MCF 10A (cell line): ENCODE measurements at places on chromosomes 2 and 18. TPM values are rescaled to one million over a fixed set of nuclear protein-coding genes. Genes with fewer than 3 reads are reported as not detected.

DNA sequence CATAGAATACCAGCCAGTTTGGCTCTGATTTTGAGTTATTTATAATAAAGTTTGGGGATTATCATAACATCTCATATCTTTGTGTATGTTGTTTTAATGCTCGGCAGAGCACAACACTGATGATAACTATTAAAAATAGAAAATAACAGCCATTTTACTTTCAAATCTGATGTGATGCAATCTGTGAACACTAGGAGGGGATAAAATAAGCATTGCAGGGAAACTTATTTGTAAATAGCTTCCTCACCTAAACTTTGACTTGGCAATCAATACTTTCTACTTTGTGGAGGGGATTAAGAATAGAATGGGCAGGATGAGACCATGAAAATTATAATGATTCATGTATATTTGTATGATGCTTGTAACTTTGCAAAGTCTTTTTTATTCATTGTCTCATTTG lies 54.4 kb downstream of the USP14 start:
- no peak overlapping the region for H3K4me3 ChIP-seq
- DNase-seq, result no peak
- no peaks in the 10 kb centered on the region for H3K27me3 ChIP-seq
- no peaks in the 10 kb centered on the region for H3K4me1 ChIP-seq
- no peak overlapping the region for H3K27ac ChIP-seq

DNA sequence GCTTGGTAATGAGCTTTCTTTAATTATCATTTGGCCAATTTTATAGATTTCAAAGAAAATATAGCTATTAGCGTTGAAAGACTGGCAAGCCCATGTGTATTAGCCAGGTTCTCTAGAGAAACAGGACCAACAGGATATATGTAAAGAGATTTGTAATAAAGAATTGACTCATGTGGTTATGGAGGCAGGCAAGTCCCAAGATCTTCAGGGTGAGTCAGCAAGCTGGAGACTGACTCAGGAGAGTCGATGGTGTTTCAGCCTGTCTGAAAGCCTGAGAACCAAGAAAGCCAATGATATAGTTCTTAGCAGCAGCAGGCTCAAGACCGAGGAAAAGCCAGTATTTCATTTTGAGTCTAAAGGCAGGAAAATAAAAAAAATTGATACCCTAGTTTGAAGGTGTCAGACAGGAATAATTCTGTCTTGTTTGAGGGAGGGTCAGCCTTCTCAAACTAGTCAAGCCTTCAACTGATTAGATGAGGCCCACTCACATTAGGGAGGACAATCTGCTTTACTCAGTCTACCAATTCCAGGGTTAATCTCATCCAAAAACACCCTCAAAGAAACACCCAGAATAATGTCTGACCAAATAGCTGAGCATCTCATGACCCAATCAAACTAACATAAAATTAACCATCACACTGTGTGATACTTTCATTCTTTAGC lies 78.3 kb upstream of the CRIM1 start:
- H3K36me3 ChIP-seq, result no peaks in the 10 kb centered on the region
- H3K4me1 ChIP-seq, result no peaks in the 10 kb centered on the region
- H3K27ac ChIP-seq, result no peak overlapping the region

- no peak overlapping the region for H3K4me3 ChIP-seq
- no peaks in the 10 kb centered on the region for H3K4me1 ChIP-seq
- no peak overlapping the region for H3K27ac ChIP-seq
Measured at GRCh38 chr2:231228223-231228622, 29.8 kb downstream of the ARMC9 start.

DNA sequence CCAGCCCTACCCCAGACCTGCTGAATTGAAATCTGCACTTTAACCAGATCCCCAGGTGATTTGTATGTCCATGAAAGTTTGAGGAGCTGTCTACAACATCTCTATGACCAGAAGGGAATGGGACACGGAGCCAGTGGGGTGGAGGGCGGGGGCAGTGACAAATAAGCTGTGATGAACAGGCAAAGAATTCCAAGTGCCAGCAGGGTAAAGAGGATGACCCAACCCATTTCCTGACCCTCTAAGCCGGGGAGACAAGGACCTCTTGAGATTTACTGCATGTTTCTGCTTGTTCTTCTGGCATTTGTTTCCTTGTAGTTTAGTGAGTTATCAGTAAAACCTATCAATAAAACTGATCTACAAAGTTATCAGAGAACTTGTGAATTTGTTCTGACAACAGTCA lies 8.7 kb downstream of the TET3 start:
- no peaks in the 10 kb centered on the region for H3K27me3 ChIP-seq
- H3K4me3 ChIP-seq, result no peak overlapping the region
- peaks cover 26% of the 10 kb centered on the region for H3K36me3 ChIP-seq
- DNase-seq, result no peak

DNA sequence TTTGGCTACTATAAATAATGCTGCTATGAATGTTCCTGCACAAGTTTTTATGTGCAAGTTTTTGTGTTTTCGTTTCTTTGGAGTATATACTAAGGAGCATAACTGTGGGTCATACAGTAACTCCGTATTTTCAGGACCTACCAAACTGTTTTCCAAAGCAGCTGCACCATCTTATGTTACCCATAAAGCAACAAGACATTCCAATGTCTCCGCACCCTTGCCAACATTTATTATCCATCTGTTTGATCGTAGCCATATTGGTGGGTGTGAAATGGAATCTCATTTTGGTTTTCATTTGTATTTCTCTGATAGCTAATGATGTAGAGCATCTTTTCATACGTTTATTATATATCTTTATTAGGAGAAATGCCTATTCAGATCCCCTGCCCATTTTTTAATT lies 13.8 kb downstream of the TMEM131 start:
- H3K4me3 ChIP-seq, result no peak overlapping the region
- H3K27me3 ChIP-seq, result no peaks in the 10 kb centered on the region
- peaks cover 7% of the 10 kb centered on the region for H3K36me3 ChIP-seq
- H3K27ac ChIP-seq, result no peak overlapping the region
- DNase-seq, result no peak

DNA sequence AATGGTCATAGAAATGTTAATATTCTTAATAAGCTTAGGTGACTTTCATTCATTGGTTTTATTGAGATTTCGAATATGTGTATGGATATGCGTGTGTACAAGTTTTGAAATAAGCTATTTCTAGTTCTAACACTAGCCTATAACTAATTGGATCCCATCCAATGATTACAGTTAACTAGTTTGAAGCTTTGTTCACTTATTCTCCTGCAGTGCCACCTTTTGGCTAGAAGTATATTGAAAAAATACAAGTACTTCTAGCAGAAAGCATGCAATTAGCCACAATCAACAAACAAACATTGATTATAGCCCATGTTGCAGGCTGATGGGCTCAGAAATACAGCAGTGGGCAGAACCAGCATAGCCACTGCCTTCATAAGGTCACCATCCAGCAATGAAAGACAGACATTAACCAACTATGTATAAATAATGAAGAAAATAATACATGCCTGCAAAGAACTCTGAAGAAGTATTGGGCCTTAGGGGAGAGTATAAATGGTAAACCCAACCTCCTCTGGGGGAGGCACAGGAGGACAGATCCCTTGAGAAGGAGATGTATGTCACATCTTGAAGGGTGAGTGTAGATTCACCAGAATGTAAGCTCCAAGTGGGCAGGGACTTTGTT lies 5.1 kb upstream of the PIEZO2 start:
- H3K4me3 ChIP-seq, result no peak overlapping the region
- H3K4me1 ChIP-seq, result no peaks in the 10 kb centered on the region
- DNase-seq, result peak; percentile 37
- H3K36me3 ChIP-seq, result no peaks in the 10 kb centered on the region

- no peak overlapping the region for H3K4me3 ChIP-seq
- no peaks in the 10 kb centered on the region for H3K36me3 ChIP-seq
- H3K27ac ChIP-seq, result no peak overlapping the region
- H3K27me3 ChIP-seq, result peaks cover 67% of the 10 kb centered on the region
Measured at GRCh38 chr2:110957293-110957692, 163.4 kb upstream of the BCL2L11 start.

DNA sequence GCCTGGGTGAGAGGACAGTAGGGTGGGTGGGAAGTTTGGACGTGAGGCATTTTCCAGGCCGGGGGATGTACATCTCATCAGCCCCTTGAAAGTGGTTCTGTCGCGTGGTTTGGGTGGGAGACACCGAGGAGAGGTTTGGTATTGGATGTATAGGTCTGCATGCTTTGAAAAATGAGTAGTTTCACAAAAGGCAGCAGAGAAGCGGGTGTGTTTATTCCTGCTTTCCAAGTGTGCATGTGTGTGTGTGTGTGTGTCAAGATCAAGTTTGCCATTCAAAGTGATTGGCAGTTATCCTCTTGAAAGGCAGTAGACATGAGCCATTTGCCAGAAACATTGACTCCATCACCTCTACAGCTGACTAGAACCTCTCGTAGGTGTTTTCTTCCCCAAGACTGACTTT lies 423.1 kb upstream of the POU3F3 start:
- DNase-seq, result no peak
- no peak overlapping the region for H3K27ac ChIP-seq
- peaks cover 74% of the 10 kb centered on the region for H3K27me3 ChIP-seq
- H3K4me3 ChIP-seq, result no peak overlapping the region

- peaks cover 6% of the 10 kb centered on the region for H3K36me3 ChIP-seq
- H3K4me3 ChIP-seq, result no peak overlapping the region
- no peak overlapping the region for H3K27ac ChIP-seq
- no peaks in the 10 kb centered on the region for H3K4me1 ChIP-seq
- no peak for DNase-seq
Measured at GRCh38 chr18:56522816-56523215, 115.6 kb downstream of the TXNL1 start.

DNA sequence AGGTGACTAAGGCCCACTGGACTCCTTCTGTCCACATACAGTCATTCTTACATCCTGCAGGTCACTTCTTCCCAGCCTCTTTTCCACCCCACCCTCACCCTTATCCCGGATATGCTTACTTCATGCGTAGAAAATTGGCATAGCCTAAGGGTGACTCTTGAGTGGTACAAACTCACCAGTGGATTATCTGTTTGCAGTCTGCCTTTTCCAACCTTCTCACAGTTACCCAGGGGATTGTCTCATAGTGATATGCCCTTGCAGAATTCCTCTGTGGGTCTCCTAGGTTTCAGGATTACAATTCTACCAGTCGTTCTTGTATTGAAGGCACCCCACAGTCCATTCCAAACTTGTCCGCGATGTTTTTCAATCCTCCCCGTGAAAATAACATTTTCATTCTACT lies 752.9 kb upstream of the HS6ST1 start:
- peaks cover 5% of the 10 kb centered on the region for H3K4me1 ChIP-seq
- no peak overlapping the region for H3K27ac ChIP-seq
- H3K27me3 ChIP-seq, result no peaks in the 10 kb centered on the region
- no peak for DNase-seq

- no peaks in the 10 kb centered on the region for H3K4me1 ChIP-seq
- H3K4me3 ChIP-seq, result no peak overlapping the region
- no peaks in the 10 kb centered on the region for H3K36me3 ChIP-seq
- no peak overlapping the region for H3K27ac ChIP-seq
- DNase-seq, result no peak
Measured at GRCh38 chr2:241814643-241815476, 5.9 kb downstream of the NEU4 start.

- H3K4me1 ChIP-seq, result peaks cover 35% of the 10 kb centered on the region
- peaks cover 21% of the 10 kb centered on the region for H3K36me3 ChIP-seq
- H3K27ac ChIP-seq, result peak overlapping the region; percentile 94
- DNase-seq, result peak; percentile 90
- H3K4me3 ChIP-seq, result peak overlapping the region; percentile 87
Measured at GRCh38 chr2:53969285-53969967, 1.4 kb downstream of the PSME4 start.

GRCh38 chr2:8754106-8754776 lies 72.4 kb downstream of the ID2 start:
- no peaks in the 10 kb centered on the region for H3K4me1 ChIP-seq
- H3K4me3 ChIP-seq, result no peak overlapping the region
- H3K27me3 ChIP-seq, result no peaks in the 10 kb centered on the region
- H3K27ac ChIP-seq, result no peak overlapping the region
- H3K36me3 ChIP-seq, result peaks cover 37% of the 10 kb centered on the region
- DNase-seq, result no peak

DNA sequence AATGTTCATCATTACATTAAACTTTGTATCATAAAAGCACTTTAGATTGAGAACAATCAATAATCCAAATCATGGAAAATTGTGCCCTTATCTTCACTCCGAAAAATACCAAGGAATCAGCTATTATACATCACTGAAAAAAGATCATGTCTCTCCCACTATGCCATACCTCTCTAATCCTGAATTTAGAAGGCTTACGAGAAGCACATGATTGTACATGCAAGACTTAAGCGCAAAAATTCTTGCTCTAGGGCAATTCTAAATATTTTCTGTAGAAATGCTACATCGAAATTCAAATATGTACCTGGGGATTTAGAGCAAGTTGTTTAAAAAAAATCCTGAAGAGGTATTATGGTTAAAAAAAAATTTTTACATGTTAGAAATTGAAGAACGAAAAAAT lies 1.3 kb downstream of the CYTIP start:
- H3K27ac ChIP-seq, result no peak overlapping the region
- no peak for DNase-seq
- H3K27me3 ChIP-seq, result no peaks in the 10 kb centered on the region
- no peaks in the 10 kb centered on the region for H3K36me3 ChIP-seq
- peaks cover 41% of the 10 kb centered on the region for H3K4me1 ChIP-seq

GRCh38 chr2:160557903-160558302 lies 64.3 kb upstream of the RBMS1 start:
- H3K36me3 ChIP-seq, result no peaks in the 10 kb centered on the region
- H3K4me3 ChIP-seq, result no peak overlapping the region
- H3K4me1 ChIP-seq, result peaks cover 11% of the 10 kb centered on the region
- H3K27me3 ChIP-seq, result no peaks in the 10 kb centered on the region
- no peak for DNase-seq

- H3K4me1 ChIP-seq, result peaks cover under 1% of the 10 kb centered on the region
- no peak overlapping the region for H3K27ac ChIP-seq
- peaks cover 4% of the 10 kb centered on the region for H3K36me3 ChIP-seq
- no peak overlapping the region for H3K4me3 ChIP-seq
Measured at GRCh38 chr2:8850845-8851487, 13.6 kb upstream of the KIDINS220 start.

DNA sequence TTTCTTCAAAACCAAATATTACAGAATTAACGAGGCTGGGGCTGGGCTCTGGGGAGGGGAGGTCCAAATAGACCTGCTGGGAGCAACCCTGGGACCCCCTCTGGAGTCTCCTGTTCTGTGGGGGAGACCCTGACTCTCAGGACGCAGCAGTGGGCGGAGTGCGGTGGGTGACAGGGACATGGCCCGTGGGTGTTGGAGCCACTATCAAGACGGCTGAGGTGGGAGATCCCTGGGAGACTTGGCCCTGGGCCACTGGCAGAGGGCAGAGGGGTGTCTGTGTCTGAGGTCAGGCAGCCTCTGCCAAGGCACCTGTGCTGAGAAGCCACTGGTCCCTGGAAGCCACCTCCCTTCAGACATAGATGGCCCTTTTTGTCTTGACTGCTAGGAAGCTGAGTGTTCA lies 79.5 kb upstream of the CTDP1 start:
- H3K27ac ChIP-seq, result no peak overlapping the region
- no peaks in the 10 kb centered on the region for H3K36me3 ChIP-seq
- H3K4me1 ChIP-seq, result no peaks in the 10 kb centered on the region
- DNase-seq, result no peak

The ACKR3 gene
- 0.29 and 0.61 TPM in 2 replicates for total RNA-seq

The GMPPA gene
- total RNA-seq, result 70.7 and 80.2 TPM in 2 replicates

The TOGARAM2 gene
- 0.16 TPM in 1 of 2 replicates, not detected in the other for total RNA-seq

The DSC2 gene
- 11.3 and 17.6 TPM in 2 replicates for total RNA-seq

The GAL3ST2 gene
- 0.37 TPM in 1 of 2 replicates, not detected in the other for total RNA-seq

The TMEM247 gene
- not detected in 2 replicates for total RNA-seq

The AQP12B gene
- total RNA-seq, result not detected in 2 replicates

The ACMSD gene
- total RNA-seq, result not detected in 2 replicates

The VAMP8 gene
- total RNA-seq, result 49.9 and 56.0 TPM in 2 replicates

The INHBB gene
- total RNA-seq, result 0.10 and 0.16 TPM in 2 replicates

The PIEZO2 gene
- total RNA-seq, result 0.49 and 0.93 TPM in 2 replicates

The TXNDC2 gene
- not detected in 2 replicates for total RNA-seq
